Coronary artery (tissue), 2 donors: ENCODE measurements at places on chromosomes 16 and 17.

DNA sequence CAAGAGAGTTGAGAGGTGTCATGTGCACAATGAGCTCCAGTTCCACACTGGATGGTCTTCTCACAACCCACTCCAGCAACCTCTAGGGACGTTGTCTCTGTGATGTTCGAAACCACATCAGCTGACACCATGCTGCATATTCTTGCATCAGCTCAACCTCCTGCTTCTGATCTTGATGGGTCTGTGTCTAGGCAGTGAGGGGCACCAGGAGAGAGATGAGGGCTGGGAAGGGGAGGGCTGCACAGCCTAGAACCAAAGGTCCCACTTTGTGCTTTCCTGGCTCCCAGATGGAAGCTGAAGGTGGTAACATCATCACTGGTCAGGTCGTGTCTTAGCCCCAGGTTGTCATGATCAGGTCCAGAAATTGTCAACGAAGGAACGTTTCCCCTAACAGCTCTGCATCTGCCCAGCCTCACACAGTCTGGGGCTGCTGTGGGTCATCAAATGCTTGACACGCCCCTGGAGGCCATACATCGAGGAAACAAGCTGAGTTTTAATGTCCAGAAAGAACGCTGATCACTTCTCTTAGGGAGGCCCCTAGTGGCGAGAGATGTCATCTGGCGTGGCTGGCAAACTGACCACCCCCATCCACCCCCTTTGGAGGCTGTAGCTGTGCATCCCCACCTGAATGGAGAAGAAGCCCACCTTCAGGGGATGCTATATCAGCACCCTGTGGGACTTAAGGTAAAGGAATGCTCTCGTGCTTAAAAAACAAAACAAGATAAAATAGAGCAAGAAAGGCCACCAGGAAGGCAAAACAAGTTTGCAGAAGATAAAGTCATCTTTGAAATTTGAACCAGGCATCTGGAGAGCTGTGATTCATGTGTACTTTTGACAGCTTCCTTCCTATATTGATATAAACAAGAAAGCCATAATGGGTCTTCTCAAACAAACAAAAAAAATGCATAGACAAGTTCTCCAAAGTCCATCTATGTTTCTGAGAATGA is 58.3 kb downstream of the WIPI1 start:
- no peak for DNase-seq

GRCh38 chr16:83732536-83732935 is 75.2 kb upstream of the HSBP1 start:
- peak; percentile 28 for DNase-seq

DNA sequence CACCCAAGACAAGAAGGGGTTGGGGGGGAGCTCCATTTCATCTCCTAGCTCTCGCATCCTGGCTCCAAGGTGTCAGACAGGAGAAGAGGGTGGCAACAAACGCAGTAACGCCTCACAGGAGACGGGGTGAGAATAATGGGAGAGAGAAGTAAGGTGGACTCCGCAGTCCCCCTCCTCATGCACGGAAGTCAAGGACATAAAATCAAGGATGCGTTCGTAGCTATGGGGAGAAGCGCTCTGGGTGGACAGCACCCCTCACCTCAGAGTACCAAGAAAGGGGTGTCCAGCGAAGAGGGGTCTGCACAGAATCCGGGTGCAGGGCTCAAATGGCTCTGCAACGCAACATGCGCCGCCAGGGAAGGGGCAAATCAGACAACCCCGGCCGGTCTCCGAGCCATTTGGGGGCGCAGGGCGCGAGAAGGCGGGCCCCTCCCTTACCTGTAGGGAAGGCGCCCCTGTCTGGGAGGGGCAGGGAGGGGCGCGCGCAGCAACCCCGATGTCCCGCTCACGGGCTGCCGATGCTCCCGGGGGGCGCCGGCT is 555 bp downstream of the HDAC5 start:
- peak; percentile 69 for DNase-seq

GRCh38 chr16:1743376-1744337 is 27.7 kb downstream of the NME3 start:
- no peak for DNase-seq

- DNase-seq = no peak
These were observed 28.1 kb downstream of the VWA3A start for GRCh38 chr16:22120440-22120839.

DNA sequence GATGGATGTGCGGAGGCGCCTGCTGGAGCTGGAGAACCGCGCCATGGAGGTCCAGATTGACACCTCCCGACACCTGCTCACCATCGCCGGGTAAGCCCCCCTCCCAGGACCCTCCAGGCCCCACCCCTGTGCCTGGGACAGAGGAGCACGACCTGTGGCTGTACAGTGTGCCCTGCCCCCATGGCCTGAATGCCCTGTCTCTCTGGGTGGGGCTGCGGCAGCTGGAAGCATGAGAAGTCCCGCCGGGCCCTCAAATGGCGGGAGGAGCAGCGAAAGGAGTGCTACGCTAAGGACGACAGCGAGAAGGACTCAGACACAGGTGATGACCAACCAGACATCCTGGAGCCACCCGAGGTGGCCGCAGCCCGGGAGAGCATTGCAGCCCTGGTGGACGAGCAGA is 11.2 kb downstream of the BTBD17 start:
- no peak for DNase-seq

GRCh38 chr16:23788685-23789084 is 33.9 kb downstream of the CHP2 start:
- no peak for DNase-seq

GRCh38 chr17:5121186-5121841 is 5.5 kb downstream of the USP6 start:
- peak; percentile 46 for DNase-seq

DNA sequence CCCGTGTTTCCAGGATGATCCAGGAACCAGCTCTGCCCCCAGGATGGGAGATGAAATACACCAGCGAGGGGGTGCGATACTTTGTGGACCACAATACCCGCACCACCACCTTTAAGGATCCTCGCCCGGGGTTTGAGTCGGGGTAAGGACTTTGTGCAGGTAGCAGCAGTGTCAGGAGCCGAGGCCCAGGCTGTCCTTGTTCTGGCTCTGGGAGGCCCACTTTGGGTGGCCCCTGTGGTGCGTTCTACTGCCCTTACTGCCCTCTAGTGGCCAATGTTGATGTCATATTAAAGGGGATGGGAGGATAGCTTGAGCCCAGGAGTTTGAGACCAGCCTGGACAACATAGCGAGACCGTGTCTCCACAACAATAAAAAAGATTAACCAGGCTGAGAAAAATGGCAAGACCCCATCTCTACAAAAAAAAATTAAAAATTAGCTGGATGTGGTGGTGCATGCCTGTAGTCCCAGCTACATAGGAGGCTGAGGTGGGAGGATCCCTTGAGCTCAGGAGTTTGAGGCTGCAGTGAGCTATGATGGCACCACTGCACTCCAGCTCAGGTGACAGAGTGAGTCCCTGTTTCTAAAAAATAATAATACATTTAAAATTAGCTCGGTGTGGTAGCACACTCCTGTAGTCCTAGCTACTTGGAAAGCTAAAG is 20.9 kb upstream of the CLEC18A start:
- DNase-seq = peak; percentile 78

GRCh38 chr17:41824086-41824485 is 11.3 kb downstream of the FKBP10 start:
- DNase-seq = no peak

GRCh38 chr17:44655983-44656710 is at the start of gene MEIOC:
TSS of gene MEIOC (plus strand) at chr17:44656468. CDS start at chr17:44656614, 146 bp downstream.
- no peak for DNase-seq

- peak; percentile 70 for DNase-seq
These were observed 2.8 kb upstream of the C17orf107 start for GRCh38 chr17:4896332-4897197.

GRCh38 chr17:67459985-67460384 is 82.9 kb downstream of the PITPNC1 start:
- no peak for DNase-seq

- DNase-seq = no peak
These were observed 7.4 kb upstream of the ARMC7 start for GRCh38 chr17:75102385-75102821.

DNA sequence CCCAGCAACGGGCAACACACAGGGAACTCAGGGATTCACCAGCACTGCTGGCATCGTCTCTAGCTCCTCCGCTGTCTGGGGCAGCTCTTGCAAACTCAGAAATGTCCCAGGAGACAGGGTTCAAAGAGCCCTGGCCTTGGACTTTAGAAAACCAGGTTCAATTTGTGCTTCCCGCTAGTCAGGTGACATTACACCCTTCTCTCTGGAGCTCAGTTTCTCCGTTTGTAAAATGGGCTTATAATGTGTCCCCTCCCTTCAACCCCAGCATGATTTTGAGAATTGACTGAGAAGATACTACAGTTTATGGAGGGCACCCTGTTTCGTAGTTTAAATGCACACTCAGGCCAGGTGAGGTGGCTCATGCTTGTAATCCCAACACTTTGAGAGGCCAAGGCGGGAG is 1.9 kb upstream of the MYCBPAP start:
- DNase-seq = no peak

DNA sequence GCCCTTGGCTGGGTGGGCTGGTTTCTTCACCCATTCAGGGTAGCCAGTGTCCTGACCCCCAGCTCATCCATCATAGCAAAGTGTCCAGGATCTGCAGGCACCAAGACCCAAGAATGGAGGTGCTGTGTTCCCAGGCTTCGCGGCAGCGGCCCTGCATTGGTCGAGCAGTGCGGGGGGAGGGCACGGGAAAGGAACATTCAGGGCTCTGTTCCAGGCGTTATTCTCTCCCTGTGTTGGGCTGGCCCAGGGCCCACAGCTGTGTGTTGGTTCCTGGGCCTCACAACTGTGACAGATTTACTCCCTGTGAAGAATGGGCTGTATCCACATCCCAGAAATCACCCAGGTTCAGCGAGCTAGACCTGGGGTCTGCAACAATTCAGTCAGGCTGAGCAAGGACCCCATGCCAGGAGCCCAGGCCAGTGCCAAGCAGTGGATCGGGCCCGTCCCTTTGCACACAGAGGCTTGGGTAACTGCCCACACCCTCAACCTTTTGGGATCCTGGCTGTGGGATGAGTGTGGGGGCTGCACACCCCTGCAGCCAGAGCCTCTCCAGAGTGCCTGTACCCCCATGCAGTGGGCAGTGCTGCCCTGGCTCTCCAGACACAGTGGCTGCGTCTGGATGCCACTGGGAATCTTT is 10.0 kb downstream of the GPT2 start:
- no peak for DNase-seq

GRCh38 chr17:50198026-50198669 is 3.3 kb downstream of the COL1A1 start:
- DNase-seq = no peak

- DNase-seq = peak; percentile 65
These were observed 14.8 kb downstream of the MYLK3 start for GRCh38 chr16:46733319-46733830.

DNA sequence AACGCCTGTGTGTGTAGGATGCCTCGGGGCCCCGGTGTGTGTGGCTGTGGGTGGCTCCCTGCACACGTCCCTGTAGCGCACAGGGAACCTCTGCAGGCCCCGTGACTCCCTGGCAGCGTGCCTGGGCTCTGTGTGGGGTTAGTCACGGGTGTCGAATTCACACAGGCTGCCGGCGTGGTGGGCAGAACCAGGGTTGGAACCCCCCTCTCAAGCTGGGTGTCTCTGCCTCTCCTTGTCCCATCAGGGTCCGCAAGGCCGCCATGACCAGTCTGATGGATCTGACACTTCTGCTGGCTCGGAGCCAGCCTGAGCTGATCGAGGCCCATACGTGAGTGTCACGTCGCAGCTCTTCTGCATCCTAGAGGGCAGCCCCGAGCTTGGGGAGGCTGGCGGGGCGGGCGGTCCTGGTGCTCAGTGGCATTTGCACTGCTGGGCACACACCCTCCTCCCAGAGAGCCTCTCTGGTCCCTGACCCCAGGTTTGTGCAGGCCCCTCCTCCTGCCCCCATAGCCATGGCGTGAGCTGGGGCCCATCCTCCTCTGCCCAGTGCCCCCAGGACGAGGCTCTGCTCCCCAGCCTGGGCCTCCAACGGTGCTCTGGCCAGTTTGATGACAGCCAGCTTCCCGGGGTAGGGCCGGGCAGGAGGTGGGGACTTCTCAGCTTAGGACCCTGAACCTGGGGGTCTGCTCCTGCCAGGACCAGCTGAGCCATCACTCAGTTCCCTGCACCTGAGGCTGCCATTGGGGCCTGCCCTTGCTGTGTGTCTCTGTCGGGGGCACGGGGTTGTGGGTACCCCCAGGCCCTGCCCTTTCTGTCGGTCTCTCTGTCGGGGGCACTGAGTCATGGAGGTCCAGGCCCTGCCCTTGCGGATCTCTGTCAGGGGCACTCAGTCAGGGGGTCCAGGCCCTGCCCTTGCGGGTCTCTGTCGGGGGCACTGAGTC is 88.1 kb upstream of the ZNF750 start:
- no peak for DNase-seq

GRCh38 chr17:42833767-42834422 is 698 bp downstream of the PSME3 start:
- DNase-seq = peak; percentile 72

GRCh38 chr16:17414421-17414820 is 56.3 kb downstream of the XYLT1 start:
- DNase-seq = no peak

DNA sequence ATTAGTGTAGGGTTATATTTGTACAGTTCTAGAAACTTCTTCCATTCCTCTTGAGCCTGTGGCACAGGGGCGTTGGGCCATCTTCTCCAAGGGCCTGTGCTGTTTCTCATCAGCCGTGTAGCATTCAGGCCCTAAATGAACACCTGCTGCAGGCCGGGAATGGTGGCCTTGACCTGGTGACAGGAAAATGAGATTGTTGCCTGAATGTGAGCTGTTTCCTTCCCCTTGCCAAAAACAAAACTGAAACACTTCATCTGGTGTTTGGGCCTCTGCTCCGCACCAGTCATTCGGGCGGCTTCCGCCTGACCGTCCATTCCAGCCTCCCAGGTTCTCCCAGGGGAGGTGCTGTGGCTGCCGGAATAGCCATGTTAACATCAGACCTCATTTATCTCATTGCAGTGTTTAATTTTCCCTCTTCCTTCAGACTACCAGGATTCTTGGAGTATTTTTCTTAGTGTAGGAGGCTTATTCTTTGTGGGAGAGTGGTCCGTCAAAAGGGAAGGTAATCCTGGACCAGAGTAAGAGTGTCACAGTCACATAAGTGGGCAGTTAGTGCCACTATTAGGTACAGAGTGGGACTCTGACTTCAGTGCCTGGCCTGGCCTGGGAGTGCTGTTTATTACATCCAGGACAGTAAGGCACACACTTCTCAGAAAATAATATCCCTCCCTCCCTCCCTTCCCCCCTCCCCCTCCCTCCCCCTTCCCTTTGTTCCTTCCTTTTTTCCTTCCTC is 61.9 kb downstream of the WWP2 start:
- DNase-seq = peak; percentile 70

- peak; percentile 79 for DNase-seq
These were observed 21.6 kb downstream of the VASN start for GRCh38 chr16:4393240-4393600.
